ENCODE measurements at places on chromosomes 11 and 22.
A peak's percentile ranks its signal among the peaks of the same experiment; 100 is the strongest.

- no peak for DNase-seq
Measured at GRCh38 chr11:24064309-24064903, 432.4 kb upstream of the LUZP2 start.

DNA sequence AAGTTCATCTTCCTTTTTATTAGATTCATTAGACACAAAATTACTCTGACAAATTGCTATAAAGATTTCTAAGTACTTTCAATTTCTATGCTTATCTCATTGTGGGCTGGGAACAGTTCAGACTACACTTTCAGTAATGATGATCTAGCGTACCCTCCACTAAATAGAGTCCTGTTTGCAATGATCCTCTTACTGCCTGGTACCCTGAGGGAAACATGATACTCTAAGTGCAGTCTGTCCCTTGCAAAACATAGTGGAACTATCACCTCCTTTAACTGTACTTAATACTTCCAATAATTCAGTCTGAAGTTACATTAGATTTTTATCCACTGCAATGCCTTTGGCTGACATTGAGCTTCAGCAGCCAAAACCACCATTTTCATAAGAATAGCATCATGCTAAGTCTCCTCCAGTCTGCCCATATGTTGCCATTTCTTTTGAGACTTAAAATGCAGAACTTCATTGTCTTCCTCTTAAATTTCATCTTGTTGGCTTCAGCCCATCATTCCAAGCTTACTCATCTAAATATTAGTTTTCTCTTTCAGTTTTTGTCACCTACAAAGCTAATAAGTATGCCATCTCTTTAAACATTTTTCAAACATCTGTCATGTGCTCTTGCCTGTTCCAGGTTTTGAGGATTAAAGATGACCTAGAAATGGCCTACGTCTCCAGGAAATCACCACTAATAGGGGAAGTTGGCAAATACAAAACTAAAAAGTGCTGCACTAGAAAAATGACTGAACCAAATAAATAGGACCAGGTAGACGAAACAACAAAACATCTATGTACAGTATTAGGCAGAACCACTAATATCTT lies 55.5 kb downstream of the PAK1 start:
- no peak for DNase-seq

- no peak for DNase-seq
Measured at GRCh38 chr11:59559886-59560285, 48.5 kb downstream of the OR4D9 start.

GRCh38 chr11:95625164-95625900 lies 164.2 kb downstream of the FAM76B start:
- no peak for DNase-seq

GRCh38 chr22:31970490-31971444 lies 26.4 kb downstream of the YWHAH start:
- peak; percentile 85 for DNase-seq

- DNase-seq, result no peak
Measured at GRCh38 chr11:47149782-47150181, 26.9 kb downstream of the ARFGAP2 start.

- DNase-seq, result no peak
Measured at GRCh38 chr11:114087025-114087424, 27.5 kb downstream of the ZBTB16 start.

- no peak for DNase-seq
Measured at GRCh38 chr11:64259533-64260067, 8.3 kb downstream of the PLCB3 start.

DNA sequence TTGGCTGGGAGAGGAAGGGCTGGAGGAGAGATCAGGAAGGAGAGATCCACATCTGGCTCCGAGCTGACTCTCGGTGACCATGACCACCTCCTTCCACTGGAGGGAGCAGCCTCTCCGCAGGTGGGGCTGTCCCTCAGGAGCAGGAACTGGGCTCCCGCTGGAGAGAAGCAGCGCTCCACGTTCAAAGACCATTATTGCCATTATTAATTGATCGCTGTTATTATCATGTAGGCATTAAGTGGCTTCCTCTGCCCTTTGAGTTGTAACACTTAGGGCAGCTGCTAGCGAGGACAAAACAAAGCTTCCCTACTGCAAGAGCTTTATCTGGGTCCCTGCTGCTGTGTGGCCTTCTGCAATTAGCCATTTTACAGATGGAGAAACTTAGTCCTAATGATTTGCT lies 251.9 kb downstream of the ST3GAL4 start:
- DNase-seq, result no peak

DNA sequence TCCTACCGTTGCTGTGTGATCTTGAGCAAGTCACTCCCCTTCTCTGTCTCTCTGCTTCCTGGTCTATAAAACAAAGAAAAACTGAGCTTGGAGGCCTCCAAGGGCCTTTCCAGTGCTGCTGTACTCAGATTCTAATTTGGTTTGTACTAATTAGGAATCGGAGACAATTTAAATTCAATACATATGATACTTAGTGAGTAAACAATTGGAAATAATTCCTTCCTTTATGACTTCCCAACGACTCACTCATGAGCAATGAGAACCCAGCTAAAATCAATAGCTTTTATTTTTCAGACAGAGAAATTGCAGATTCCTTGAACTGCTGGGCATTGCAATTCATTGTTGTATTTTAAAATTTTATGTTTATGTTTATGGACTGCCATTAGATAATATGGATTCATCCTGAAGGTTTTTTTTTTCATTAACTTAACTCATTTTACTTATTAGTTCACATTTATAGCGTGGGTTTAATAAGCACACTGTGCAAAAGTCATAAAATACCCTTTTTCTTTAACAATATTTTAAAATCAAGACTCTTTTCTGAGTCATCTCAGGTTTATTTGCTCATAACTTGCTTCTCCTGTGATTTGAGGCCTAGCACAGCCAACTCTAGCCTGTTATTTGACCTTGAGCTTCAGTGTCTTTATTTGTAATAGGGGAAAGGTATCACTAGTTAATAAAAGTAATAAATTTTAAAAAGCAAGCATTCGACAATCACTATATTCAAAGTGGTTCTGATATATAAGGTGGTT lies 95.8 kb downstream of the TP53I11 start:
- DNase-seq, result no peak

DNA sequence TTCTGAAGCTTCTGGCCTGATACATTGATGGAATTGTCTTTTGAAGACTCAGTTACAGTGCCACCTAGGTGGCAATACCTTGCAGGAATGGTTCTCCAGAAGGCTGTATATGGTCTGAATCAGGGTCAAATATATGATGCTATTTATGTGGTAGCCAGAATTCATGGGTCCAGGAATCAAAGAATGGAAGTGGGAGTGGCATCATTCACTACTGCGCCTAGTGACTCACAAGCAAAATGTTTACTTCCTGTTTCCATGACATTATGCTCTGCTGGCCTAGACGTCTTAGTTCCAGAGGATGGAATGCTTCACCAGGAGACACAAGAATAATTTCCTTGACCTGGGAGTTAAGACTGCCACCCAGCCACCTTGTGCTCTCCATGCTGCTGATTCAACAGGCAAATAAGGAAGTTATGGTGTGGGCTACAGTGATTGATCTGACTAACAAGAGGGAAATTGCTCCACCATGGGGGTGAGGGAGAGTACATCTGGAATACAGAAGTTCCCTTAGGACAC lies 491.8 kb downstream of the ETS1 start:
- no peak for DNase-seq

GRCh38 chr11:20605602-20606091 lies 6.2 kb downstream of the SLC6A5 start:
- DNase-seq, result no peak
